M059J (cell line): ENCODE measurements at places on chromosomes 16 and 17.

GRCh38 chr17:7001318-7001961, 5.6 kb downstream of the ALOX12 start:
- DNase-seq, result no peak

DNA sequence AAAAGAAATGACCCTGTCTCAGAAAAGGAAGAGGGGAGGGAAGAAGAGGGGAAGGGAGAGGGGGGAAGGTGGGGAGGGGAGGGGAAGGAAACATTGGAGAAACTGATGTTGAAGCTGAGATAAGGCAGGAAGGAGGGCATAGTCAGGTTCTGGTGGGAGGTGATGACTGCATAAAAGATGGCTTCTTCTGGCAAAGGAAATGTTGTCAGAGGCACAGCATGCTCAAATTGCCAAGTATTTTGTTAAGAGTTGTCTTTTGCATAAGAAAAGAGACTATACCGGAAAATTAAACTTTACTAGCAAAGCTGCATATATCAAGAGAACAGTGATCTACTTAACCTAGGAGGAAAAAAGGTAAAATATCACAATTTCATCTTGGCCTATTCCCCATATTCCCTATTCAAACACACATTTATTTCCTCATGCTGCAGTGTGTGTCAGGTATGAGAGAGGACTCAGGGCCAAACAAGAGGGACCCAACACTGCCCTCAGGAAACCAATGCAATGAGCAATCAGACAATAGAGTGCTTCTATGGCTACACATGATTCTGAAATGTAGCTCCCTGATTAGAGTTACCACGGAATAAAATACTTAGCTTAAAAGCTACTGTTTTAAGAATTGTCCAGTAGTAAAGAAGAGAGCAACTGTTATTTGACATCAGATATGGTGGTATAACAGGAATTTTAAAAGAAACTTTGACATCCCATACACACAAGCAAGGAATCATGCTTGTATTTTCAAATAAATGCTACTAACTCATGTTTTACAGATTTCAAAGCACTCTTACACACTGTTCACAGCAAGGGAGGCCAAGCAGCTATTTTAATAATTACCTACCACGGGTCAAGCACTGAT, 80.9 kb downstream of the PARN start:
- DNase-seq, result no peak

GRCh38 chr16:67917852-67918236, 13.8 kb downstream of the CTRL start:
- peak; percentile 94 for DNase-seq

DNA sequence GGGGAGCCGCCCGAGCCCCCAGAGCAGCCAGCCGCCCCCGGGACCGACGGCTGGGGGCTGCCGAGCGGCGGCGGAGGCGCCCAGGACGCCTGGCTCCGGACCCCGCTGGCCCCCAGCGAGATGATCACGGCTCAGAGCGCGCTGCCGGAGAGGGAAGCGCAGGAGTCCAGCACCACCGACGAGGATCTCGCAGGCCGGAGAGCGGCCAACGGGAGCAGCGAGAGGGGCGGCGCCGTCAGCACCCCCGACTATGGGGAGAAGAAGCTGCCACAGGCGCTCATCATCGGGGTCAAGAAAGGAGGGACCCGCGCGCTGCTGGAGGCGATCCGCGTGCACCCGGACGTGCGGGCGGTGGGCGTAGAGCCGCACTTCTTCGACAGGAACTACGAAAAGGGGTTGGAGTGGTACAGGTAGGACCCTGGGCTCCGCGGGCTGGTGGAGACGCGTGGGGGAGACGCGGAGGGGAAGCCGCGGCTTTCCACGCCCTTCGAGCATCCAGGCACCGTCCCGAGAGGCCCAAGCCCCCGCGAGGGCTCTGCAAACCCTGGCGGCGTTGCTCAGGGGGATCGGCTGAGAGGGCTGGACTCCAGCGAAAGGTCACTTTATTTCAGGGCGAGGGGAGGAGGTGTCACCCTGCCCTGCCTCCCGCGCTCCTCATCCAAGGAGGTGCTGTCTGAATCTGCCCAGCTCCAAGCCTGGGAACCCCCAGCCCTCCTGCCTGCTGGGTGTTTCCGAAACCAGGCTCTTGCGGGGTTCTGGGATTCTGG, 1.2 kb downstream of the HS3ST4 start:
- no peak for DNase-seq

DNA sequence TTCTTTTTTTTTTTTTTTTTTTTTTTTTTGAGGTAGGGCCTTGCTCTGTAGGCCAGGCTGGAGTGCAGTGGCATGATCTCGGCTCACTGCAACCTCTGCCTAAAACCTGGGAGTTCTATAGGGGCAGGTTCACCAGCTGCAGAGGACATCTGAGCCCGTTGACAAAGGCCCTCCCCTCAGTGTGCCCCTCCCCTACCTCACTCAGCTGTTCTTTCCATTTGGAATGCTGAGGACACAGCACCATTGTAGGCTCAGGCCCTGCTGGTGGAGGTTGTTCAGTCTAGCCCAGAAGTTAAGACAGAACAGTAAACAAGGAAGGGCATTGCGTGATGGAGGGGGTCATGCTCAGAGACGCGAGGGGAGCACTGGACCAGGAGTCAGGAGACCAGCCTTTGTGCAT, 21.8 kb upstream of the KIF19 start:
- DNase-seq, result no peak

- DNase-seq, result peak; percentile 91
Observed at GRCh38 chr17:8226536-8227237, 16.3 kb upstream of the AURKB start.

DNA sequence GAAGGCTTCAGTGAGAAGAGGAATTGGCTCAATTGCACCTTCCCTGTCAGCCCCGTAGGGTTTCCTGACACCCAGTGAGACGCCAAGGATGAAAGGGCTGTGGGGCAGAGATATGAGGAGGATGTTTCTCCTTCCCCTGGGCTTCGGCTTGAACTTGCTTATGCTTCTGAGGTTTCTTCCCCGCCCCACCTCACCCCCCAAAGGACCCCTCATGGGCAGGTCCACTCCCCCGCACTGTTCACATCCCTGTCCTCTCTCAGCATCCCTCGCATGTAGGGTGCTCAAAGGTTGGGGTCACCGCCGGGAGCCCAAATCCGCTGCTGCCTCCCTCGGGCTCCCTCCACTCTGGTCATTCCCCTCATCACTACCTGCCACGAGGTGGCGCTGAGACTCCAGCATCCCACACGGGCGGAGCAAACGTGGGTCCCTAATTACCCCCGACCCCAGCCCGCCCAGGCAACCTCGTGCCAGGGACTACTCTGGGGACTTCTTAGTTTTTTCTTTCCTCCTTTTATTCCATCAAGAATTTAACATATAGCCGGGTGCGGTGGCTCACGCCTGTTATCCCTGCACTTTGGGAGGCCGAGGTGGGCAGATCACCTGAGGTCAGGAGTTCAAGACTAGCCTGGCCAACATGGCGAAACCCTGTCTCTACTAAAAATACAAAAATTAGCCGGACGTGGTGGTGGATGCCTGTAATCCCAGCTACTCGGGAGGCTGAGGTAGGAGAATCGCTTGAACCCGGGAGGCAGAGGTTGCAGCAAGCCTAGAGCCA, 3.3 kb upstream of the TRARG1 start:
- DNase-seq, result peak; percentile 32

DNA sequence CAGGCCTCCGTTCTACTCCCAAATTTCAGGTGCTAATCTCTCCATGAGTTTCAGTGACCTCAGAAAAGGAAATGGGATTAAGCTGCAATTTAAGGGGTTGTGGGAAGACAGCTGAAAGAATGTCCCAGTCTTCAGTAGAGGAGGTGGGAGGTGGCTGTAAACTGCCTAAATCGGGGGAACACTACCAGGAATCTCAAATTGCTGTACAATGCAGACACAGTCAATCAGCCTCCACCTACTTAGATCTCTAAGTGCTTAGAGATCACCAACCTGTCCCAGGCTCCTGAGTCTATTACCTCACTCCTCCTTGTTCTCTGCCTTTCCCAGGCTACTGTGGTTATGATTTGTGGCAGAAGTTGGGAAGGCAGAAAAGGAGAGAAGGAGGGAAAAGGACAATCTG, 8.3 kb upstream of the TBX21 start:
- no peak for DNase-seq

DNA sequence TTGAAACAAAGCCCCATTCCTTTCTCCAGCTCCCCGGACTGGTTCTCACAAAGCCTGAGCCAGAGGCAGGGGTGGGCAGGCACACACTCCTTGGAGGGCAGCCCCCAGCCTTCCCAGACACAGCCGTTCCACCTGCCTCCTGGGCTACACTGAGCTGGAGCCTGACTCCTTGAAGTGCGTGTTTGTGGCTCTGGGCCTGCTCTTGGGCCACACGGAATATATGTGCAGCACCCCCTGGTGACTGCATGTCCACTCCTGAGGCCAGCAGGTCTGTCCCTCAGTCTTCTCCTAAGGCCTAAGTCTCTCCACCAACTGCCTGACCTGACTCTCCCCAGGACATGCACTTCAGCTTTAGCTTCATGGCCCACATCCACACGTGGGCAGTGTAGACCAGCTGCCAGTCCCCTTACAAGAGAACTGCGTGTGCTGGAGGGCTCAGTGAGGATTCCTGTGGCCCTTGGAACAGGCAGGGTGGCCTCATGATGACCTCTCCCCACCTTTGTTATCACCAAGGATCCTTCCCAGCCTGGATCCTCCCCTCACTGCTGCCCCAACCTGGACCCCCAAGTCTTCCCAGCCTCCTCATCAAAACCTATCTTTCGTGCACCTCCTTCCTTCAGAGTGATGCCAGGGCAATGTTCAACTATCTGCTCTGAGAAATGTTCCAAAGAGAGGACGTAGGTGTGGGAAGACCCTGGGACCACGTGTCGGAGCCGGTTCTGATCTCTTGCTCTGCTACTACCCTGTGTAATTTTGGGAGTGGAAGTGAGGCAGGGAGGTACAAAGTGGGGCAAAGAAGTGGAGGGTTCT, 12.4 kb upstream of the SLC6A2 start:
- DNase-seq, result peak; percentile 25

- DNase-seq, result no peak
Observed at GRCh38 chr17:44309472-44309871, 1.1 kb downstream of the RUNDC3A start.

- DNase-seq, result no peak
Observed at GRCh38 chr16:14125000-14125681, 54.0 kb downstream of the MRTFB start.

- DNase-seq, result no peak
Observed at GRCh38 chr16:3946604-3947180, 66.2 kb upstream of the CREBBP start.

GRCh38 chr16:23801378-23801777, 34.4 kb upstream of the PRKCB start:
- DNase-seq, result peak; percentile 62

- DNase-seq, result no peak
Observed at GRCh38 chr16:13039526-13039925, 138.1 kb downstream of the SHISA9 start.

- DNase-seq, result no peak
Observed at GRCh38 chr17:82948081-82948511, 108.3 kb upstream of the ZNF750 start.

GRCh38 chr16:50945171-50945570, 203.3 kb downstream of the CYLD start:
- no peak for DNase-seq

GRCh38 chr17:50264263-50265113, 9.8 kb upstream of the TMEM92 start:
- peak; percentile 42 for DNase-seq

DNA sequence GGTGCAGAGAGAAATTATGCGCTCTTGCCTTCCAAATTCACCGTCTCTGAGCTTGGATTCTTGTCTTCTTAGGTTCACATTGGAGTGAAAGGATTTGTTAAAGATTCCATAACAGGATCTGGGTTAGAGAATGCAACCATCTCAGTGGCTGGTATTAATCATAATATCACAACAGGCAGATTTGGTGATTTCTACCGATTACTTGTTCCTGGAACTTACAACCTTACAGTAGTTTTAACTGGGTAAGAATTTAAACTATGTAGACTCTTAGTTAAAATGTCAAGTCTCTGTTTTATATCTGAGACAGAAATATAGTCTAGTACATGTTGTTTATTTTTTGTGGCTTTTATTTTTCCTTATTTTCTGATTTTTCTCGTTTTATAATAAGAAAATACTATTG, 42.9 kb downstream of the CPD start:
- no peak for DNase-seq
